ENCODE measurements at places on chromosomes 16 and 17.

- DNase-seq: no peak
These were observed 12.9 kb upstream of the CMIP start for GRCh38 chr16:81431554-81432353.

- no peak for DNase-seq
These were observed 23.8 kb downstream of the GGA2 start for GRCh38 chr16:23486480-23486879.

- no peak for DNase-seq
These were observed 91.8 kb downstream of the YPEL2 start for GRCh38 chr17:59423137-59423724.

DNA sequence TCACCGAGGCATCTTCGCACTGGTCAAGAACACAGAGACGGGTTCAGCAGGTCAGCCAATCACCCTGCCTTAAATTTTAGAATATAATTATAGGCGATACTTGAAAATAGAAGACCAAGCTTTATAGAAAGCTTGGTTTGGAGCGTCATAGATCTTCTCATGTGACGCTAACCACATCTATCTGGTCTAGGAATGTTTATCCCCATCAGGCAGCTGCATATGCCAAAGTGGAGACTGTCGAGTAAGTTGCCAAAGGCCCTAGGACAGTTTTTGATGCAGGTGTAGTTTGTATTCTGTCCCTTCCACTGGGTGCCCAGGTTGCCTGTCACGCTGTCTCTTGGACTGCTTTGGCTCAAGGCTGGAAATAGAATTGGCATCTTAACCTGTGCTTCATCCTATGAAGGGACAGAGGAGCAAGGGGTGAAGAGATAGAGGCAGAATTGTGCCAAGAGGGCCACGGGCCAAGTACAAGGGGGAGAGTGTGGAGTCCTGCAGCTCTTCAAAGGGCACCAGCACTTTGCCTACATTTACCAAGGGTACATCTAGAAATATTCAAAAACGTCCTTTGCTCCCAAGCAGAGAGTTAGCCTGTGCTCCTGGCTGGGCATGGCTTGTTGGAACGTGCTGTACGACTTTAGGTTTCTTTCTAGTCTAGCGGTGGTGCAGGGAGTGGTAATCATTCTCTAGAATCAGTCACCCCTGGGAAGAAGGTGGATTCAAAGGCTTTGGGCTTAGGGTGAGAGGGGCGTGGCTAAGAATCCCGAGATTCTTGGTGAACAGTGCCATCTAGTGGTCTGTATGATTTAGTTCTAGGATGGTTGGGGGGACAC is 5.3 kb upstream of the WIPI1 start:
- peak; percentile 38 for DNase-seq

DNA sequence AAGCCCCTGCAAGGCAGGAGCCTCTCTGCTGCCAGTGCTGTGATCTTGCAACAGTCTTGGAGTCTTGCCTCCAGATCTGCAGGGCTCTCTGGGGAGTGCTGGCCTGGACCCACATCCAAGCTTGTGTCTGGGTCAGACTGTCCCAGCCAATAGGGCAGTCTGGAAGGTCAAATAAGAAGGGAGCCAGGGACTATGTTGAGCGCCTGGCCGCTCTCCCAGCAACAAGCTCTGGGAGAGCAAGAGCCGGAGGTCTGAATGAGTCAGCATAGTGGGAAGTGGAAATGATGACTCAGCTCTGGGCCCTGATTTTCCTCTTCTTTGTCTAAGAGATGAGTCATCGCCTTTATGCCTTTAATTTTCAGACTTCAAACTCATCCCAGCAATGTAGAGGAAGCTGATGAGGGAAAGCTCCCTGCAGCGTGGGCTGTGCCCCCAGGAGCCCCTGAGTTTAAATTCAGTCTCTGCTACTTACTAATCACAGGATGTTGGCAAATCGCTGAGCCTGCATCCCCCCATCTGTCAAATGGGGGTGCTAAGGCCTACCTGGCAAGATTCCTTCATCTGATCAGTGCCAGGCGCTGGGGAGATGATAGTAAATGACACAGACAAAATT is 43.6 kb upstream of the HAPSTR1 start:
- DNase-seq: peak; percentile 27

GRCh38 chr16:74627506-74628220 is 20.7 kb upstream of the GLG1 start:
- DNase-seq: no peak

DNA sequence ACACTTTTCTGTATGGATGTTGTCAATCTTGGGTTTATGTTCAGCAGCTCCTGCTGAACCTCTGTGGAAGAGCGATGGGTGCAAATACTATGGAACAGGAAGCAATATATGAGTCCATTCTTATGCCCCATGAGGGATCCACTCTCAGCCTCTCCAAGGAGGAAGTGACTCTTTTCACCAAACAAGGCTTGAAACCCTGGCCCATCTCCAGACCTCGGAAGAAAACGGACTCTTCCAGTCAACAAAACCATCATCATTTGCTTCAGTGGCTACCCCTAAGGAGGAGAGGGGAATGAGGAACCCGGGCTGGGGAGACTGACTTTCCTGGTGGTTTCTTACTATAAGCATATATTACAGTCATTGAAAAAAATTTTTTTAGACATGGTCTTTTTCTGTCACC is 206.2 kb downstream of the AXIN2 start:
- no peak for DNase-seq

- DNase-seq: no peak
These were observed 729 bp downstream of the LONP2 start for GRCh38 chr16:48244863-48245195.

GRCh38 chr16:13902677-13903076 is 17.3 kb upstream of the ERCC4 start:
- no peak for DNase-seq

GRCh38 chr17:49821916-49822315 is 26.0 kb downstream of the TAC4 start:
- no peak for DNase-seq

- no peak for DNase-seq
These were observed 391.3 kb upstream of the CDH5 start for GRCh38 chr16:65975049-65975708.

- no peak for DNase-seq
These were observed 5.8 kb upstream of the GSE1 start for GRCh38 chr16:85607321-85607765.

DNA sequence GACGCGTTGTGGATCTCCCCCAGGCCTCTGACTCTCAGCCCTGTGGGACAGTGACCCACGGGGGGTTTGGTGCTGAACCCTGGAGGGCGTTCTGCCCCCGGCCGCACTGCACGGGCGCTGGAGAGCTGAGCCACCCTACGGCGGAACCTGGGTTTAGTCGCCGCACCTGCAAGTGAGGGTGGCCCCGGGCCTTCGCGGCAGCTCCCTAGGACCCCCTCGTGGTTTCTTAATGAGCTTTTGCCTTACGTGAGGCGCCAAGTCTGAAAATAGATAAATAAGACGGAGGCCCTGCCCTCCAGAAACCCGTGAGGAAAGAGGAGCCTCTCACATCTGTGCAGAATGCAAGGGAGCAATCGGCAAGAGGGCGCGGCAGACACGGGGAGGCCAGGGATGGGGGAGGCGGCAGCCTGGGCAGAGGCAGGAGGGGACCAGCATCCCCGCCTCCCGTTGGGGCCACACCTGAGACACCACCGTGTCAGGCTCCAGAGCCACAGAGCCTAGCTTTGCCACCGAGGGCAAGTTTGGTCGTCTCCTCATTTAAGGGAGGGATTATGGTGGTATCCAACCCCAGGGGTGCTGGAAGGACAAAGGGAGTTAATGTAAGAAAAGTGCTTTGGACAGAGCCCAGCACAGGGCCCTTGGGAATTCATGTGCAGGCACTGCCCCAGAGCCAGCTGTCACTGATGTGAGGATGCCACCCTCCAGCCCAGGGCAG is 153.2 kb upstream of the CHMP6 start:
- DNase-seq: no peak

DNA sequence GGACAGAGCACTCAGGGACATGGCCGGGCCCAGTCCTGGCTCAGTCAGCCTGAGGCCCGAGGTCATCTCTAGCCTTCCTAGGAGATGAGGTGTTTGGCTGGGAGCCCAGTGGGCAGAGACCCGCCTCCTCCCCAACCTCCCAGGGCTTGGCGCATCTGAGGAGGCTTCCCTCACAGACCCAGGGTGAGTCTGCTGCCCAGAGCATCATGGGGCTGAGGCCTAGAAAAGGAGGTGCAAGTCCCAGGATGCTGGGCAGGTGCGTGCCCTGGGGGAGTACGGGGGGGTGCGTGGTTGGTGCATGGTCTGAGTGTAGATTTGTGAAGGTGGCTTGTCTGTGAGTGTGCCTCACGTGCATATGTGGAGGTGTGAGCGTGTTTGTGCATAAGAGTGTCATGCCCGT is 4.7 kb downstream of the PDE6G start:
- no peak for DNase-seq

- DNase-seq: no peak
These were observed 12.1 kb upstream of the NDUFAB1 start for GRCh38 chr16:23608194-23608593.

DNA sequence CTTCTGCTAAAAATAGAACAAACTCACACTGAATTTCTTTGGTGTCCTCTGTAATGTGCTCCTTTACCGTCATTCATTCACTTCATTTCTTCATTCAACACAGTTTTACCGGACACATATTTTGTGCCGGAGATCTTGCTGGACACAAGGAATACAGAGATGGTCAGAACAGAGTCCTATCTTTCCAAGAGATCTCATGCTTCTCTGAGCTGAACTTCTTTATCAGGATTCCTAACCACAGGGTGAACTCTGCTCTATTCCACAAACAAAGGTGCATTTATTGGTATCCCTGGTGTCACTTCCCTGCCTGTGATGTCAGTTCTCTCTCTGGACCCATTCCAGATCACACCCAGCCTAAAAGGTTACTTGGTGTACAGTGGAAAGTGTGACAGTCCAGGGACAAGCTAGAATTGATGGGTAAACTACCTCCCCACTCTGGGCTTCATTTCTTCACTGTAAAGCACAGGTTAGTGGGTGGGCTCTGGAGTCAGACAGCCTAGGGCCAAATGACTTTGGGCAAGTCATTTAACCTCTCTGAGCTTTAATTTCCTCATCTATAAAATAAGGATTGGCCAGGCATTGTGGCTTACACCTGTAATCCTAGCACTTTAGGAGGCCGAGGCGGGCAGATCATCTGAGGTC is 4.2 kb downstream of the IFI35 start:
- no peak for DNase-seq

- DNase-seq: no peak
These were observed 1437.4 kb downstream of the CDH11 start for GRCh38 chr16:63684149-63685101.

GRCh38 chr17:15654886-15655561 is 29.1 kb downstream of the TRIM16 start:
- no peak for DNase-seq

DNA sequence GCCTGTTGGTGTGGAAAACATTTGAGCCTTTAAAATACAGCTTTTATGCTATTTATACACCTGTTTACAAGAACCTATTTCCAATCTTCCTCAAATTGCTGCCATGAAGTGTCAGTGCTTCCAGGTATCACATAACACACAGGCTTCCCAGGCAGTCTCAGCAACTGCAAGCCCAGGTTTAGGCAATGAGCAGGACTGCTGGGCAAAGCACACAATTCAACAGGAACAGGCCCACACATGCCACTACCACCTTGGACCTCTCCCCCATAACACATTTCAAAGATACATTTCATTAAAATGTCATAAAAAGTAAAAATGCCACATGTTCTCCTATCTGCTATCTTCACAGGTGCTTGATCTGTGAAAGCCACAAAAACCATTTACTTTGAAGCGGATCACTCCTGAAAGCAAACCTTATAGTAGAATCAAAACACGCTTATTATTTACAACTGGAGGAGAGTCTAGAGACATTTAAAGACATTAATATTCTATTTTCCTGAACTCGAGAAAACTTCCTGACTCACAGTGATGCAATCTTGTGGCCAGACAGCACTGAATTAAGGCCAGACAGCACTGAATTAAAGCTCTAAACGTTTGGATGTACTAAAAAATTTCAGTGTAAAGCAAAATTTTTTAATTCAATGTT is 31.5 kb downstream of the ANKFY1 start:
- DNase-seq: no peak

DNA sequence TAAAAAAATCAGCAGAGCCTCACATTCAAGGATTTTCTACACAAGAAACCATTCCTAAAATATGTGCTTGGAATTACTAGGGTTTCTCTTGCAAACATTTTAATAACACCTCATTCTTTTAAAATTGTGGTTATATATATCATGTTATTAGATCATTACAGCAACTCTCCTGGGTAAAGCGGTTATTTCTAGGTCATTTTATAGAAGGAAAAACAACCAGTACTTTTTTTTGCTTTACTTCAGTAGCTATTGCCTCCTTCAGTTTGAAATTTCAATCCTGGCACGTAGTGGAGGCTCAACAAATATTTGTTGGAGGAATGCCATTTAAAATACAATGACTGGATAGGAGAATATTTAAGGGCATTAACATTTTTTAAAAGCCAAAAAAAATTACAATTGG is 220.6 kb downstream of the CDRT15L2 start:
- DNase-seq: no peak

DNA sequence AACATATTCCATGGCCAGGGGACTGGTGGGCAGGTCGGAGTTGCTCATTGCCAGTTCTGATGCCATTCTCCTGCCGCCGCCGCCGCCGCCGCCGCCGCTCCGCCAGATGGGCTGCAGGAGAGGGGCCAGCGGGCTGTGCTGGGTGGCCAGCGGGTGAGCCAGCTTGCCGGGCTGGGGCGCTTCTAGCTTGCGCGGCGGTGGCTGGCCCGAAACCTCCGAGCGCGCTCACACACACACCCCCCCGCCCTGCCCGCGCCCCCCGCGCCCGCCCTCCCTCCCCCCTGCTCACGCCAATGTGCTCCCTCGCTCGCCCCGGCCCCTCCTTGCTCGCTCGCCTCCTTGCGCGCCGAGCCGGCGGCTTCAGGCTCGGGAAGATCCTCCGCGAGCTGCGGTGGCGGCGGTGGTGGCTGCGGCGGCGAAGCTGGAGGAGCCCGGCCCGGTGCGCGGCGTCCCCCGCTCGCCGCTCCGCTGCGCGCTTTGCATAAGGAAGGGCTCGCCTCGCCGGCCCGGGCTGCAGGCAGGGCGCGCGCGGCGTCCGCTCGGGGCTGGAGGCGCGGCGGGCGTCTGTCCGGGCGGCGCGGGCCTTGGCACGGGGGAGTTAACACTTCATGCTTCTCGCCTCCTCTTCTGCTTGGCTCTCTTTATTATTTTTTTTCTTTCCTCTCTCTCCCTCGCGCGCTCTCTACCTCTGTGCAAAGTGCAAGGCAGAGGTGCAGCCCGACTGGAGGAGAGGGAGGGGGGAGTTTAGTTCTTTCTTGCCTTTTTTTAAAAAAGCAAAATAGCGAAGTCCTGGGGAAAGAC is 500 bp downstream of the MAF start:
- peak; percentile 43 for DNase-seq

DNA sequence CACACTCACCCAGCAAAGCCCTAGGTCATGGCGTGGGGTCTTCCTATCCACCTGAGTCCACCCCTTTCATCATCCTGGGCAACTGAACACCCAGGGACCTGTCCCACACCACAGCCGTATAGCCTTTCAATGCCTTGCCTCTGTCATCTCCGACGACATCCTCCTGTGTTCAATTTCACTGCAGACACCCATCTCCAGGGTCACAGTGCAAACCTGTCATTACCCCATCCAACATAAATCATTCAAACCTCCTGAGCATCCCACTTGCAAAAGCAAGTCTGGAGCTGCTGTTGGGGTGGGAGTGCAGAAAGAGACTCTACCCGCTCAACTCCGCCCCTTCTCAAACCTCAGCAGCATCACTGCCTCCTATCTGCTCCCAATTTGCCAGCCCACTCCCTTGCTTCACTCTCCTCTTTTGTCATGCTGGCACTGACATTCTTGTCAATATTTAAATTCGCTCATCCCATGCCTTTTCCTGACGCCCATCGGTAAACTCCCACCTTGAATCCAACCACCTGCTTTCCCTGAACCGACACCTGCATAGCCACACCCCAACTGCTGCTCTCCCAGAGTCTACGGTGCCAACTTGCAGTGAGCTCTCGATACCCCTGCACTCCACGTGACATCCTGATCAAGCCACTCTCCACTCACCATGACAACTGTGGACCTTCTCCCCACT is 37.0 kb downstream of the MARF1 start:
- no peak for DNase-seq
